Cerebellum (tissue), 4 donors: ENCODE measurements at places on chromosomes 7 and 10. TPM values are rescaled to one million over a fixed set of nuclear protein-coding genes. Genes with fewer than 3 reads are reported as not detected.

Gene SEMA3A
- total RNA-seq: 36.0 TPM

Gene TBC1D12
- 54.8 TPM for total RNA-seq

DNA sequence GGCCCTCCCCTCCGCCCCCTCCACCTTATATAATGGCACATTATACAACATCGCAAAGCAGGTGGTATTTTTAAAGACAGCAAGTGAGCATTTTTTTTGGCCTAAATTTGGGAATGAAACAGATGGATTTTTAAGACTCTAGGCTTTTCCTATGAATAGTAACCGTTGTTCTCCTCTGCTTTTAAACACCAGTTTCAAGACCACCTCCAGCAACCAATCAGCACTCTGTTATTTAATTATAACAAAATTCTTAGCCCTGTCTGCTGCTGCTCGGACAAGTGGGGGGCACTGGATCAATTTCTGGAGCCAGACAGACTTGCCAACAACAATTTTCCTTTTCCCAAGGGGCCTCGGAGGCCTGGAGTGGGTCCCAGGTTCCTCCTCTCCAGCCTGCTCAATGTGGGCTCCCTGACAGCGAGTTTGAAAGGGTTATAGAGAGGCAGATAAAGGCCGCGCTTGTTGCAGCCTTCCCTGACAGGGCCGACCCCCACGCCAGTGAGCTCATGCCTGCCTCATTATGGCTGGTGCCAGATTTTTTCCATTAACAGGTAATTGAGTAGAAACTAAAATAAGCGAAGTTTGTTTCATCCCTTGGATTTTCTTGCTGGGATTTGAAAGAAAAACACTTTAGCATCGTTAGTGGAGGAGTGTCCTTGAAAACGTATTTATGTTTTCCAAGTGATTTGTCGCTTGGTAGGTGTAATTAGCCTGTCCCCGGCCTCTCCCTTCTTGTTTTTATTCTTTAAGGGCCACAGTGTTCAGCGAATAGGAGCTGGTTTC is 227.3 kb downstream of the TCF7L2 start:
- no peak for DNase-seq

- DNase-seq: peak; percentile 24
Observed at GRCh38 chr7:10940704-10941355, 32.8 kb upstream of the PHF14 start.
